ENCODE measurements at places on chromosomes 1 and 21. TPM values are rescaled to one million over a fixed set of nuclear protein-coding genes. Genes with fewer than 3 reads are reported as not detected.

- H3K27me3 ChIP-seq, result no peaks in the 10 kb centered on the region
- H3K4me1 ChIP-seq, result no peaks in the 10 kb centered on the region
- no peaks in the 10 kb centered on the region for H3K36me3 ChIP-seq
- DNase-seq, result no peak
These were observed 68.5 kb downstream of the GPATCH2 start for GRCh38 chr1:217562229-217562878.

CASQ1 gene
- not detected for total RNA-seq

GRCh38 chr1:37762516-37762915, 2.4 kb downstream of the EPHA10 start:
- peaks cover 2% of the 10 kb centered on the region for H3K36me3 ChIP-seq
- no peak overlapping the region for H3K27ac ChIP-seq
- peaks cover 51% of the 10 kb centered on the region for H3K27me3 ChIP-seq
- peaks cover 12% of the 10 kb centered on the region for H3K4me1 ChIP-seq
- DNase-seq, result no peak

DNA sequence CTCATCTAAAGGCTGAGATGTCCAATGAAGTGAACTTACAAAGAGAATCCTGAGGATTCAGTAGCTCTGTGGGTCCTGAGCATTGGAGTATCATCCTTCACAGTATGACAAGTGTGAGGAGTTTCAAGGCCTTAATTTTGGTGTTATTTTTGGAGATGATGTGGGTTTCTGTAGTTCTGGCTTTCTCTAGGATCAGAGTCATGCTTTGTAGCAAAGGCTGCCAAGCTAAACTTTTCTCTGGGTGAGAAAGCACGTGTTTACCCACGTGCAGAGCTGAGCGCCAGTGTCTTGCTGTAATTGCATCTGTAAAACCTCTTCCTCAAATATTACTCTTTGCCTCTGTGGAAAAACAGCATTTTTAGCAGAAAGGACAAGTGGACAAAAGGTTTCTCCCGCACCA, 387.8 kb upstream of the LYPLAL1 start:
- no peaks in the 10 kb centered on the region for H3K27me3 ChIP-seq
- H3K4me1 ChIP-seq, result no peaks in the 10 kb centered on the region
- H3K4me3 ChIP-seq, result no peak overlapping the region
- no peak overlapping the region for H3K27ac ChIP-seq
- no peaks in the 10 kb centered on the region for H3K36me3 ChIP-seq

DNA sequence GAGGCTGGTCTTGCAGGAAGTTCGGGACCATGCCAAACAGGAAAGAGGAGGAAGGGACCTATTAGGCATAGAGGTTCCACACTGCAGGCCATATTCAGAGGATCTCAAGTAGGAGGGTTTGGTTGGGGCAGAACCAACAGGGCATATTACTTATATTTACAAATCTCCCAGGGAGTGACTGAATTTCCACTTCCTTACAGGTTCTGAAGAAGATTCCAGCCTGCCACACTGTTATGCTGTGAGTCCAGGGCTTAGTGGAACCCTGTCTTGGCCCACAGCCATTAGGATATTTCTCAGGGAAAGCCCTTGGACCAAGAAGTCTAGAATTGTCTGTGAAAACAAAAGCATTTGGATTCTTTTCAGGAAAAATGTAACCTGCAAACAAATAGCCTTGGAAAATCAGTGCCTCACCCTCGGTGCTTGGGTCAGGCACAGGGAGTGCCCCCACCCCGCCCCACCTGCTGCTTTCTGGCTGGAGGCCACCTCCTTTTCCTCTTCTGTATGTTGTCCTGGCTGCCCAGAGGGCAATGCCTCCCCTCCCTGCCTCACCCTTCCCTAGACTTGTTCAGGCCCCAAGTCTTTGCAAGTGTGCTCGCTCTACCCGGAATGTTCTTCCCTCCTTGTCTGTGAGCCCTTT, 41.0 kb upstream of the JUN start:
- H3K4me3 ChIP-seq, result no peak overlapping the region
- H3K27me3 ChIP-seq, result peaks cover 7% of the 10 kb centered on the region
- DNase-seq, result no peak
- peaks cover 7% of the 10 kb centered on the region for H3K4me1 ChIP-seq

All from activated T-helper 1 cell treated with anti-CD3 and anti-CD28 coated beads, Interleukin-12 subunit alpha, Interleukin-12 subunit beta, Interleukin-2, Interleukin-4 antibody, amounts not matched to agents 30 ng/mL and 10 ng/mL and 1 ng/mL, durations not matched to agents 14 hours and 24 hours and 36 hours (primary cell).